Right ventricle myocardium superior (tissue), 1 donor: ENCODE measurements at places on chromosomes 3 and 15. TPM values are rescaled to one million over a fixed set of nuclear protein-coding genes. Genes with fewer than 3 reads are reported as not detected.
A peak's percentile ranks its signal among the peaks of the same experiment; 100 is the strongest.

Gene MINAR1
- 0.03 TPM for total RNA-seq

Gene MKRN3
- 0.38 TPM for total RNA-seq

- DNase-seq, result no peak
Measured at GRCh38 chr3:141440942-141441341, 45.9 kb upstream of the RASA2 start.

Gene MKRN2OS
- total RNA-seq, result not detected

GRCh38 chr3:33918126-33918756 is 119.8 kb downstream of the PDCD6IP start:
- DNase-seq, result no peak

- peak; percentile 88 for DNase-seq
Measured at GRCh38 chr15:72155003-72155621, 36.9 kb downstream of the SENP8 start.

Gene TRPM1
- not detected for total RNA-seq

DNA sequence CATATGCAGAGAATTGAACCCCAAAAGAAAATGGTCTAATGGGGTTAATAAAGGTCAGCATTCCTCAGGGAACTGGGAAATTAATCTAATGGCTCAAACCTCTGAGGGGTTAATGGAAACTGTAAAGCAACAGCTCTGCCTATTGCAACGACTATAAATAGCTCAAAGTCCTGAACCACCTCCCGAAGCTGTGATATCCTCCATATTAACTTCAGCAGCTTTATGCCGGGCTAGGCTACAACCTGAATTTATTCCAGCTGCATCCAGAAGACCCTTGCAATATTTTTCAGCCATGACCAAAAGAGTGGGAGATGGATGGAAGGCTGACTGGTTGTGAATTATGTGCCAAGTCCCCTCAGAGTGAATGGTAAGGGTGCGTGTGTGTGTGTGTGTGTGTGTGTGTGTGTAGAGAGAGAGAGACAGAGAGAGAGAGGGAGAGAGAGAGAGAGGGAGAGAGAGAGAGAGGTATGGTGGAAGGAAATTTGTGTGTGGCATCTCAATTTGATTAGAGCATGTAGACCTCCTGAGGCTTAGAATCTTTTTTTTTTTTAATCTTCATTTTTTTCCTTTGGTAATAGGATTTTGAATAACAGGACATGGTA is 109.9 kb downstream of the PDCD6IP start:
- DNase-seq, result no peak

DNA sequence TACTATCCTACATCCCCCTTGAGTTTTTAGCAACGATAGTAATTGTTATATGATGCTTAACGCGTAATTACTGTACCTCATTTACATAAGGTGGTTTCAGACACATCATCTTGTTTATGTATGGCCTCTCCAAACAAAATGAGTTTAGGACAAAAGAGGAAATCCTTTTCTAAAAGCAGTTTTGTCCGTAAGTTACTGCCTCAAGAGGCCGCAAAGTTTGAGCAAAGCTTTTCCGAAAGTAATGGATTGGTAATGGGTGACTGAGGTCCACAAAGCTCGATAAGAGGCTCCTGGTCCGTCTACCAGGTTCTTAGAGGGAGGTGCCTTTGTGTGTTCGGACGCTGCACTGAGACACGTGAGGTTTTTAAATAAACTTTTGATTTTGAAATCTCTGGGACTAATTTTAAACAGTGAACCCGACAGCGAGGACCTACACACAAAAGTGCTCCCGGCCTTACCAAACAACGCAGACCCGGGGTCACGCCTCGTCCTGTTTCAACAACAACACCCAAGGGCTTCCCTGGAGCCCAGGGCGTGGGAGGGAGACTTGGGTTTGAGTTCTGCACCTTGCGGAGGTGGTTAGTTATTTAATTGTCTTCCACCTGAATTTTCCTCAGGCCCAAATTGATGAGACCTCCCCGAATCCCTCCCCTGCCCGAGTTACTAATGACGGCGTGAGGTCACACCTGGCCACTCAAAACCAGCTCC is 456 bp upstream of the C15orf61 start:
- DNase-seq, result no peak

Gene XRN1
- 13.9 TPM for total RNA-seq

Gene KBTBD8
- 4.2 TPM for total RNA-seq

DNA sequence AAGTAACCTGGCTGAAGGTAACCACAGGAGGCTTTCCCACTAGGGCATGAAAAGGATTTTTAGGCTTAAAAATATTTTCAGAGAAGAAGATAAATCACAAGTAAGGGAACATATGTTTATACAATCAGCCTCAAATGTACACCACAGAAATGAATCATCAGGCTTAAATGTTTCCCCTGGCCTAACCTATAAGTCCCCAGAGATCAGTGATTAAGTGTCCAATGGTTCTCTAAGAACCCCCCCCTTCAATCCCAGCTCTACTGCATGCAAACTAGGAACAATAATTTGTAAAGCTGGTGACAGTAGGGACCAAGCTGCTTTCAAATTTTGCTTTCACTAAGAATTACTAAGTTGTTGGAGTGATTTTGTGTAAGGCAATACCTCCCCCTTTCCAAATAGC is 431.6 kb upstream of the LMCD1 start:
- DNase-seq, result no peak

DNA sequence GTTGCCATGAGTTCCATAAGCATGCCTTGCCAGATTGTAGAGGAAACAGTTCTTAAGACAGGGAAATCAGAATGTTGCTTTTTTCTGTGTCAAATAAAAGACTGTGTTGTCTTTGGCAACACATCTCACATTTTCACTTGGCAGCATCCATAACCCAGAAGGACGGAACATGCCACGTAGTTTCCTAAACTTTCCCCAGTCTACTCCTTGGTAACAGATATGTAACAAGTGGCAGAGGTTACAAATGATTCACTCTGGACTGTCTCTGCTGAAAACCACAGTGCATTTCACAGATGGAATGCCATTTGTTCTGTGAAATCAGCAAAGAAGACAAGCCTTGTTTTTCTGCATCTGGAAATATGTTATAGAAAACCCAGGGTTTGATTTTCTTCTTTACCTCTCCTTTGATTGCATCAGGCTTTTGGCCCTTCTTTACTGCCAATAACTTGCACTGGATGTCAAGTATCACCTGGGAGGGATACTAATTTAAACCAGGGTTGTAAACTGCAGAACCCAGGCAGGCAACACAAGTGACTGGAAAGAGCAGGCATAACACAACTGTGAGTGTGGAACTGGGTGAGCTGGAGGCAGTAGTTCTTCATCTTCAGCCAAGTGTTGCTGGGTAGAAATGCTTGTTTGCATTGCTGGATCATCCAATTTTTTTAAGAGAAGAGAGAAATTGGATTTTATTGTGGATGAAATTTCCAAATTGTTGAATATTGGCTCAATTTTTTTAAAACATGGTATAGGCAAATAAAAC is 124.4 kb upstream of the FOXB1 start:
- DNase-seq, result no peak

GRCh38 chr3:148962513-148962912 is 28.8 kb upstream of the GYG1 start:
- no peak for DNase-seq

Gene IL5RA
- 1.0 TPM for total RNA-seq

Gene CCDC50
- 50.8 TPM for total RNA-seq

Gene STAC
- total RNA-seq, result 0.43 TPM

- DNase-seq, result no peak
Measured at GRCh38 chr15:53716909-53717876, 42.3 kb downstream of the WDR72 start.

Gene DPPA2
- not detected for total RNA-seq

Gene SCG5
- total RNA-seq, result not detected

DNA sequence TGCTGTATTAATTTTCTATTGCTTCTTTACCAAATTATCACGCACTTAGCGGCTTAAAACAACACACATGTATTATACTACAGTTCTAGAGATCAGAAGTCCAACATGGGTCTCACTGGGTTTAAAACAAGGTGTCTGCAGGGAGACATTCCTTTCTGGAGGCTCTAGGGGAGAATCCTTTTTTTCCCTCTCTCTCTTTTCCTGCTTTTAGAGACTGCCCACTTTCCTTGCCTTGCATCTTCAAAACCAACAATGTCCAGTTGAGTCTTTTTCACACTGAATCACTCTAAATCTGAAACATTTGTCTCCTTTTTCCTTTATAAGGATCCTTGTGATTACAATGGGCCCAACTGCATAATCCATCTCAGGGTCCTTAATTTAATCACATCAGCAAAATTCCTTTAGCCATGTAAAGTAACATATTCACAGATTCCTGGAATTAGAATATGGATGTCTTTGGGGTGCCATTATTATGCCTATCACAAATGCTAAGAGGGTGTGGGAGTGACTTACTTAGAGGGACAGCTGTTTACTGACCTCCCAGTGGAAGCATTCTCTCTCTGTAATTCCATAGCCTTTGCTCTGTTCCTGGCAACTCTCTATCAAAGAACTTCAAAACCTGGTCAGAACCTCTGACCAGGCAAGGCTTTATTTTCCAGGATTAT is 21.8 kb downstream of the CD200 start:
- DNase-seq, result no peak

- DNase-seq, result peak; percentile 61
Measured at GRCh38 chr3:12768579-12769527, 9.8 kb upstream of the TMEM40 start.

Gene USP13
- total RNA-seq, result 128 TPM

DNA sequence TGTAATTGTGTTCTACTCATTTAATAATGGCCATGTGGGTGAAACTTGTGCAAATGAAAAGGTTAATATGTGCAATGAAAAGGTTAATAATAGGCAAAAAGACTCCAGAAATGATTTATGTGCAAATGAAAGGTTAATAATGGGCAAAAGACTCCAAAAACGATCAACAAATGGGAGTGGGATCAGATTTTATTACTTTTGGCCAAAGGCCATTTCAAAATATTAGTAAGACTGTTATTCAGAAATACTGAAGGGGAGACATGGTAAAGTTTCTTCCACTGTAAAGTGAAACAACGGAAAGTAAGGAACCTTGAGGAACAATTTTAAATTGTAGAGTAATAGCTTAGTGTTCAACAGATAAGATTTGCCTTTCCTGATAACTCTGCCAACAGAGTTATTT is 40.7 kb downstream of the STARD9 start:
- no peak for DNase-seq

Gene DLL4
- total RNA-seq, result 10.7 TPM
